ENCODE measurements at places on chromosomes 12 and 14.

- no peak for DNase-seq
These were observed 4.7 kb upstream of the IPO8 start for GRCh38 chr12:30700216-30700900.

DNA sequence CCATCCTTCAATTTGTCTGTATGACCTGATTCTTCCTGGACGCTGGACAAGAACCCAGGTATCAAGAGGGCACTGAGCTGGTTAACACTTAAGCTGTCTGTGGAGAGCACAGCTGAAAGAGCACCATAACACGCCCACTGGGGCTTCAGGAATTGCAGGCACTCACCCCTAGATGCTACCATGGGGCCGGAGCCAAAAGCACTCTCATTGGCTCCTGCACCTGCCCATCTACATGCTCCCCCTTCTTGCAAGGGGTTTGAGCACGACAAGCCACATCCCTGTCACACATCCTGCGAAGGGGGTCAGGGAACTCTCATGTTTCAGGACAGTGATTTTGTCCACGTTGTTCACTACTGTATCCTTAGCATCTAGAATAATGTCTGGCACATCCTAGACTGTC is 35.1 kb upstream of the TBC1D15 start:
- no peak for DNase-seq

DNA sequence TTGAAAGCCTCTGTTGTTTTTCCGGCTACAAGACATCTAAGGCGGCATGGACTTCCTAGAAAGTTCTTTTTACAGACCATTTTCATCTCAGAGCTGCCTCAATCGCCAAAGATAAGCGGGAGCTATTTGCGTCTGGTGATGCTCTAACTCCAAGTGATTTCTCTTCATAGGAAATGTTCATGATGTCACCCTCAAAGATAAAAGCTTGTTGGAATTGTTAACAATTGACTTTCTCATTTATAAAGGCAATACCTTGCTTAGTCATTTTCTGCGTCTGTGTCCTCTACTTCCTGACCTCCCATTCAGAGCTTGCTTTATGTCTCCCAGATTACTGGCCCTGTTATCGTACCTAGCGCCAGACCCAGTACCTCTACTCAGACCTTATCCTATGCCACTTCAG is 259.0 kb upstream of the G2E3 start:
- no peak for DNase-seq

- DNase-seq: no peak
These were observed 2.9 kb downstream of the RDH12 start for GRCh38 chr14:67704484-67705089.

DNA sequence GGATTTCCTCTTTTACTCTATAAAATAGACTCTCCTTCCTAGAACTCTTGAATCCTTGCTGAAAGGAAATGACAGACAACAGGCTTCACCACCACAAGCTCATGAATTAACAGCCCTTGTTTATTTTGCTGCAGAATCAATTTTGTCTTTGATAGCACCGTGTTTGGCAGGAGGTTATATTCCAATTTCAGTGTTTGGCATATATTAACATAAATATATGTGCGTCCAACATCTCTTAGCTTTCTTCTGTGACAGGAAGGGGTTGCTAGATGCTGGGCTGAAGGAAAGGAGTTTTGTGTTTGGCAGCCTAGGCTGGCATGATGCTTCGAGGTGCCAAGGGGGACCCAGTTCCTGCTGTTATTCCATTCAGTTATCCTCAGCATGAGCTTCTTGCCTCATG is 126.4 kb downstream of the TMEM132C start:
- DNase-seq: no peak

GRCh38 chr12:51082561-51083125 is 753 bp downstream of the CSRNP2 start:
- DNase-seq: peak; percentile 11

- DNase-seq: no peak
These were observed 160.8 kb downstream of the CCER1 start for GRCh38 chr12:90794212-90794611.

DNA sequence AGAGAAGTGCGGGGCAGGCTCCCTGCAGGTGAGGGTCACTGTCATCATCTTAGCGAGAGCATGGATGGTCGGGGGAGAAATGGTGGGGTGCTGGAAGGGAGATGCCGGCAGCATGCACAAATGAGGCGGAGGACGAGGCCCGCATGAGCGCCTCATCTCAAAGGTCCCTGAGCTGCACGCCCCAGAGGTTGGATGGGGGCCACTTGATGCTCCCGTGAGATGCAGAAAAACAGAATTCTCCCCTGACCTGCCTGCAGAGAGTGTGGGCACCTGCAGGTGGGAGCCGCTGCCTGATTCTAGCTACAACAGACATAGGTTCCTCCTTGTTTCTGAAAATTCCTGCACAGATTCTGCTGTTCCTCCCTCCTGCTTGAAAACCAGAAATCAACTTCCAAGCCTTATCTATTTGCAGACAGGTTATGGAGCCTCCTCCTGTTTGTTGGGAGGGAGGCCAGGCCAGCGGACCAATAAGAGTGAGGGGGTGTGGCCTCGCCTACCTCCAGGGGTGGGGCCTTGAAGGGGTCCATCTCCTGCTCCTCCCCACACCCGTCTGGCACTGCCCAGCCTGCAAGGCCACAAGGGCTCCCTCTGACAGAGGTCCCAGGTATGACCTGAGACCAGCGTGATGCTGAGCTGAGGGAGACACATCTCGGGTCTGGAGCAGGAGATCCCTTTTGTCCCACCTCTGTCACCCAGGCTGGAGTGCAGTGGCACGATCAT is 67.2 kb downstream of the KDM2B start:
- DNase-seq: no peak

GRCh38 chr14:96735526-96735925 is 61.7 kb upstream of the VRK1 start:
- no peak for DNase-seq

GRCh38 chr12:61095111-61095510 is 1165.1 kb upstream of the USP15 start:
- DNase-seq: no peak

- DNase-seq: no peak
These were observed 173.6 kb downstream of the ETV6 start for GRCh38 chr12:11823043-11823442.

- no peak for DNase-seq
These were observed 205.2 kb downstream of the CACNA1C start for GRCh38 chr12:2258025-2258424.

GRCh38 chr14:101789222-101789621 is 27.7 kb downstream of the PPP2R5C start:
- DNase-seq: no peak

Measured in activated CD4-positive, alpha-beta T cell treated with anti-CD3 and anti-CD28 coated beads for 1 hour (primary cell).